ENCODE measurements at places on chromosomes 1 and 21.

GRCh38 chr1:108113496-108113895, 86.6 kb downstream of the SLC25A24 start:
- no peak for DNase-seq

- no peak for DNase-seq
These were observed 17.9 kb upstream of the CSF1 start for GRCh38 chr1:109892561-109893368.

DNA sequence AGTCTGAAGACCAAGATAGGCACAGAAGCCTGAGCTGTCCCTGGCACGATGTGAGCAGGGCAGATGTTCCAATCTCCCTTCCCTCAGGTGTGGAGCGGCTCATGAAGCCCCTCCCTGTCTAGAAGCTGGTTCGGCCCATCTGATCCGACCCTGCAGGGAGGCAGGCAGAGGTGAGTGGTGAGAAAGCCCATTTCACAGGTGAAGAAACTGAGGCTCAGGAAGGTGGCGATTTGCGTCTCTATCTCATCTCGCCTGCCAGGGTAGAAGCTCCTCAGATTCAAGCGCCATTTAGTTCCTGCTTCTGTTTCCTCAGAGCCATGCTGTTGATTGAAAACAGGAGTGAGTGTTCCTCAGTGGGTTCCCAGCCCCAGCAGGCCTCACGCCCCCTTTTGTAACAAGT, 16.9 kb upstream of the TENT5B start:
- DNase-seq = no peak

DNA sequence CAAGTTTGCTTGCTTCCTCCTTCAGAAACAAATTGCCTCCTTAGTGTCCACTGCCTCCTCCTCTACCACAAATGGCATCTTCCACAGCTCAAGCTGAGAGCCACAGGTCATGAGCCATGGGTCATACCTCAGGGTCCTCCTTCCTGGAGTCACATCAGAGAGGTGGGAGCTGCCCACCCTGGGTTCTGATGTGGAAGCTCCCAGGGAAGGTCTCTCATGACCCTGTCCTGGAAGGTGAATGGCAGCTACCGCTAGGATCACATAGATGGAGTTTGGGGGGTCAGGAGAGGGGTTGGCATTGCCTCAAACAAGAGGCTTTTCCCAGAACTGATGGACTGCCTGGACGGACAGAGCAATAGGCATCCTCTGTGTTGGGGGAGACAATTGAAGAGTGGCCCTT, 321.4 kb downstream of the MATN1 start:
- no peak for DNase-seq

GRCh38 chr1:212595787-212596714, 12.5 kb upstream of the ATF3 start:
- DNase-seq = no peak

- DNase-seq = peak; percentile 36
These were observed 1.2 kb downstream of the ITPKB start for GRCh38 chr1:226737819-226738420.

GRCh38 chr1:101175886-101176285, 60.9 kb upstream of the S1PR1 start:
- DNase-seq = no peak

GRCh38 chr1:228194921-228195812, 12.7 kb upstream of the OBSCN start:
- no peak for DNase-seq

DNA sequence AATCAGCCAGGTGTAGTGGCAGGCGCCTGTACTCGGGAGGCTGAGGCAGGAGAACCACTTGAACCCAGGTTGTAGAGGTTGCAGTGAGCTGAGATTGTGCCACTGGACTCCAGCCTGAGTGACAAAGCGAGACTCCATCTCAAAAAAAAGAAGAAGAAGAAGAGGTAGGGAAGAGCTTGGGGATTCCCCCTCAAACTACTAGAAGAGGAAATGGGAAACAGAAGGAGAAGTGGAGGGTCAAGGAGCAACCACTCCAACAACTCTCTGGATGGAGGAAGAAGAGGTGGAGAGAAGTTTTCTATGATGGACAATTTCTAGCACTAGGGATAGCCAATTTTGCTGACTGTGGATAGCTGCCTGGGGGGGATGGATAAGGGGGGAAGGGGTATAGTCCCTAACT, 14.9 kb upstream of the SLAMF9 start:
- DNase-seq = no peak

GRCh38 chr1:188817814-188818213, 1659.8 kb downstream of the BRINP3 start:
- no peak for DNase-seq

- no peak for DNase-seq
These were observed 52.5 kb upstream of the PRMT6 start for GRCh38 chr1:107003972-107004371.

GRCh38 chr1:15680561-15681348, 3.4 kb upstream of the PLEKHM2 start:
- no peak for DNase-seq

GRCh38 chr21:30200000-30200399, 15.9 kb downstream of the CLDN8 start:
- DNase-seq = no peak
